ENCODE measurements at places on chromosomes 3 and 15.
A peak's percentile ranks its signal among the peaks of the same experiment; 100 is the strongest.

GRCh38 chr15:38521316-38521715 lies 43.3 kb downstream of the RASGRP1 start:
- no peak for DNase-seq

- DNase-seq: no peak
Observed at GRCh38 chr3:190739641-190740185, 122.8 kb downstream of the GMNC start.

DNA sequence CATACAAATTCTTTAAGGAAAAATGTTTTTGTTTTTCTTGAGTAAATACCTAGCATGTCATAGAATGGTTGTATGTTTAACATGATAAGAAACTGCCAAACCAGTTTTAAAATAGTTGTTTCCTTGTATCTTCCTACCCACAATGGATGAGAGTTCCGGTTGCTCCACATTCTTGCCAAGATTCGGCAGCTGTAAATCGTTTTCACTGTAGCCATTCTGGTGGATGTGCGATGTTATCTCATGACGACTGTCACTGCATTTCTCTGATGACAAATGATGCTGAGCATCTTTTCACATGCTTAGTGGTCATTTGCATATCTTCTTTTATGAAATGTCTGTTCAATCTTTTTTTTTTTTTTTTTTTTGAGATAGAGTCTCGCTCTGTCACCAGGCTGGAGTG lies 36.6 kb upstream of the SH3GL3 start:
- no peak for DNase-seq

GRCh38 chr3:182570946-182571594 lies 222.2 kb upstream of the ATP11B start:
- no peak for DNase-seq

DNA sequence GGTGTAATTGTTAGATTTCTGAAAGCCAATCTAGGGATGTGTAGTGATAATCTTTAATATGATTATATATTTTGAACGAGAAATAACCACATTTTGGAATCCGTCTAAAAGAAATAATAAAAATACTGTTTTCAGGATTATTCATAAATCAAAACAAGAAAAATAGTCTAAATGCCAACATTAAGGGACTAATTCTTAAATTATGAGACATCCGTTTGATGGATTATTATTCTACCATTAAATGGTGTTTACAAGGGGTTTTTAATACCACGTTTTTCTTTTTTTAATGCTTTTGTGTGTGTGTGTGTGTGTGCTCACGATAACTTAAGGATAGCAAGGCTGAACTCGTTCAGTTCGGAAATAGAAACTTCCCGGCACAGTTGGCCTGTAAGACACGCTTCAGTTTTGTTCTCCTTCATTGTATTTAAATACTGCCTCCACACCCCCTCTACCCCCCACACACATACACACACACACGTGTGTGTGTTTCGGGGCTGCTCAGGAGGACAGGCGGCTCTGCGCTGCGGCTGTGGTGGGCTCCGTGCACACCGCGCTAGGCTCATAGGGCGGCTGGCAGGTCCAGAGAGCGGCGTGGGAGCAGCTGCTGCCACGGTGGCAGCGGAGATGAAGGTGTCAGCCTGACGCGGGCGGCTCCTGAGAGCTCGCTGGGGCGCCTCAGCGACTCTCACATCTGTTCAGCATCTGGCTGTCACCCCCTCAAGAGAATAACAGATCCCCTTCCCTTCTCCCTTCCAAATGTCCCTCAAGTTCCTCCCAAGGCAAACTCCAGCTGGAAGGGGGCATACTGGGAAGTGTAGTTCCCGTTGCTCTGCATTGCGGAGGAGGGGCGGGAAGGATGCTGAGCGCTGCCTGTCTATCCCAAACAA lies 23.0 kb upstream of the ANP32A start:
- peak; percentile 21 for DNase-seq

DNA sequence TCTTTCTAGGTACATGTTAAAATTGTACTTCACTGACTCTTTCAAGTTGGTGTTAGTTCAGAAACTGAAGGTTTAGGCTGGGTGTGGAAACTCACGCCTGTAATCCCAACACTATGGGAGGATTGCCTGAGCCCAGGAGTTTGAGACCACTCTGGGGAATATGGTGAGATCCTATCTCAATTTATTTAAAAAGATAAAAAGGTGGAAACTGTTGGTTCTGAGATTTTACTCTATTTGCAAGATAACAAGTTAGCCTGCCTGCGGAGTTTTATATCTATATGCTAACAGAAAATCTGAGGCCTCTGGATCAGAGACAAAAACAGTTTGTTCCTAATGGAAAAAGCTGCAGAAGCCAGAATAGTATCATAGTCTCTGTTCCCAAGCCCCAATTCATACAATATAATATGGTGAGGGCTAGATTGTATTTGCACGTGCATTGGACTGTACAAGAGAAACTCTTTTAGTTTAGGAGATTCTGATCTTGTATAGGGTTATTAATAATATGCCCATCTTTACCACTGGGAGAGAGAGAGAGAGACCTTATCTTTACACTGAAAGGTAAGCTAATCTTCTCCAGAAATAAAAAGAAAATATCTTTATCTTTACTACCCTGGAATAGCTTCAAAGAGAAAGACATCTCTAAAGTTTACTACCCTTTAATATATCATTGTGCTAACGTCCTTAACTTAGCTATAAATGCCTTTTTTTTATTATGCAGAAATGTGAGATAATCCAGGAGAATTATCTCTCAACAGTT lies 1267.6 kb downstream of the OTOL1 start:
- no peak for DNase-seq

DNA sequence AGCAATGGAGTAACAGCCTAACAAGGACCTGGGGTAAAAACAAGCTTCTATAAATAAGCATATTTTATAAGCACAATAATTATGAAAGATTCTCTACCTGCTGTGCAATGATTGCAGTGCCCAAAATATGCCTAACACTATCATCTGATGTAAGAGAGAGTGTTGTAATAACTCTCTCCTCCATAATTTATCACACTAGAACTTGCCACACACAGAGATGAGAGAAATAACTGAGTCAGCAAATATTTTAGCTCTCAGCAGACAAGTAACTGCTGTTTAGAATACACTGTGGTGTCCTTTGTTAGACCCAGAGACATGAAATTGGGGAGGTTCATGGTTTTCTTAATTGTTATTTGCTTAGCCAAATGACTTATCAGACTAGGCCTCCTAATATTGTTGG lies 105.3 kb upstream of the ACP3 start:
- no peak for DNase-seq

Measured in NCI-H146 (cell line).